ENCODE measurements at places on chromosomes 11 and 22.
A peak's percentile ranks its signal among the peaks of the same experiment; 100 is the strongest.

GRCh38 chr11:7449841-7450214, 35.5 kb upstream of the OLFML1 start:
- DNase-seq: no peak

GRCh38 chr11:68854273-68854958, 12.7 kb upstream of the CPT1A start:
- DNase-seq: no peak

- DNase-seq: no peak
Observed at GRCh38 chr11:24794064-24794463, 297.2 kb downstream of the LUZP2 start.

GRCh38 chr11:63672936-63673539, 1.9 kb upstream of the ATL3 start:
- DNase-seq: no peak

DNA sequence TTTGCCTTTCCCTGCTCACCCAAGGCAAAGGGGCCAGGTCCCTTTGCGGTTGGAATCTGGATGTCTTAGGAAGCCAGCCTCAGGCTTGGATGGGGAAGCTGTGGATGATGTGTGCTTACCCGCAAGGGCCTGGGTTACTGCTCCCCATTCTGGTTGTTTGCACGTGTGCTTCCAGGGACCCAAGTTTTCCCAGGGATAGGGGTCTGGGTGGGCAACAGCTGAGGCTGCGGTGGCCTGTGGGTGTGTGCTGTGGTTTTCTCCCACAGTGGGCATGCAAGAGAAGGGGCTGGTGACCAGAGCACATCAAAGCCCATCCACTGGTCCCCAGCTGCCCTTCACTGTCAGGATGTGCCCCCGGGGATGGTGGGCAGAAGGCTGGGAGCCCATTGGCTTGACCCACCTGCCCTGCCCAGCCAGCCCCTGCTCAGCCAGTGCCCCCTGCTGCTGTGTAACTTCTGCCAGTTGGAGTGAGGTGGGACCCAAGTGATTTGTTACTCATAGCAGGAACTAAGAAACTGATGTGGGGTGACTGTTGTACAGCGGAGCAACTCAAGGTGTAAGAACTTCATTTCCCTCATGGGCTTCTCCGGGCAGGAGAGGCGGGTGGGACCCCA, 3.3 kb downstream of the CAPN5 start:
- no peak for DNase-seq

- DNase-seq: no peak
Observed at GRCh38 chr11:111097191-111097590, 148.3 kb upstream of the POU2AF2 start.

- DNase-seq: no peak
Observed at GRCh38 chr22:48051796-48052620, 1289.6 kb downstream of the TBC1D22A start.

GRCh38 chr11:13721760-13722159, 53.3 kb downstream of the FAR1 start:
- DNase-seq: no peak

- DNase-seq: peak; percentile 15
Observed at GRCh38 chr22:31490496-31490925, 869 bp upstream of the EIF4ENIF1 start.

DNA sequence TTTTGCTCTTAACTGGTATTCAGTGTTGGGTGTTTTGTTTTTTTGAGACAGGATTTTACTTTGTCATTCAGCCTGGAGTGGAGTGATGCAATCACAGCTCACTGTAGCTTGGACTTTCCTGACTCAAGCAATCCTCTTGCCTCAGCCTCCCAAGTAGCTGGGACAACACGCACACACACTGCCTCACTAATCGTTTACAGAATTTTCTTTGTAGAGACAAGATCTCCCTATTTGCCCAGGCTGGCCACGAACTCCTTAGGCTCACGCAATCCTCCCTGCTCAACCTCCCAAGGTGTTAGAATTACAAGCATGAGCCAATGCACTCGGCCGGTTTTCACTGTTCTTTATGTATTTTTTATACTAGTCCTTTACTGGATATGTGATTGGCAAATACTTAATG, 51.0 kb upstream of the IGLL5 start:
- no peak for DNase-seq

GRCh38 chr22:43502306-43502874, 90.6 kb downstream of the MPPED1 start:
- DNase-seq: no peak

DNA sequence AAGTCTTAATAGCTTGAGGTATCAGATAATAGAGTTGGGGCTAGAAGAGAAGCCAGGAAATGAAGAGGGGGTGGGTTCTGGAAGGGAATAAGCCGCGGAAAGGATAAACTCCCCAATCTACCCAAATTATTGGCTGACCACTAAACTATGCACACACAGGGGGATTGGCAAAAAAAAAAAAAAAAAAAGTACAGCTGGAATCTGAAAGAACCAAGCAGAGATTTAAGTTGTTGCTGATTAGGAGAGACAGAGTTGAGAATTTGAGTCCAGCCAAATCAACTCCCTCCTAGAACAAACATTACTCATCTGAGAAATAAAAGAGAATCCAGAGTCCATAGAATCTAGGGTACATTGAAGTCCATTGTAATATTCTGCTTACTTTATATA, 134.9 kb downstream of the CCDC81 start:
- no peak for DNase-seq
